Hematopoietic multipotent progenitor cell treated with erythropoietin and hydrocortisone succinate and interleukin-3 and kit ligand, for 4 days (in vitro differentiated cells): ENCODE measurements at places on chromosomes 2 and 18.

- DNase-seq, result no peak
These were observed 242.3 kb upstream of the SOX11 start for GRCh38 chr2:5449867-5450266.

GRCh38 chr18:37298816-37299215 is 266.8 kb downstream of the CELF4 start:
- no peak for DNase-seq

- DNase-seq, result no peak
These were observed 99.9 kb downstream of the TRIB2 start for GRCh38 chr2:12816379-12817306.

GRCh38 chr2:14316594-14316993 is 315.9 kb upstream of the LRATD1 start:
- no peak for DNase-seq

DNA sequence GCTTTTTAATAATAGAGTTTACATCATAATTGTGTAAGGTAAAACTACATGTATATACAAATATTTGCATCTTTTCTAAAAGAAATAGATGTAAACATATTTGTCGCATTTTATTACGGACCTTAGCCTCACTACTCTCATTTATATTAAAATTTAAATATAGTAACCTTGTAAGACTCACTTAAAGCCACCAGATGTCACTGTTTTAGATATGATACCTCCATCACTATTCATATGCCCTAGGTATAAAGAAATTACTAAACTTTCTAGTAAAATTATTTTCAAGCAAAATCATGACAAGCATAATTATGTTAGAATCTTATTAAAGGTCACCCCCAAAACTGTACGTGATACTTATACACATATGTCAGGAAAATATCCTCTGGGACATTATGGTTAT is 674.3 kb upstream of the REG3G start:
- DNase-seq, result peak; percentile 53
